ENCODE measurements at places on chromosomes 6 and 20. TPM values are rescaled to one million over a fixed set of nuclear protein-coding genes. Genes with fewer than 3 reads are reported as not detected.

Gene HLA-DRA
- 1.2 TPM for total RNA-seq

Gene SAPCD1
- total RNA-seq: 1.7 TPM

Gene C6orf58
- not detected for total RNA-seq

Gene TRIM40
- total RNA-seq: not detected

Gene CCND3
- 141 TPM for total RNA-seq

Gene ADGRF1
- 37.3 TPM for total RNA-seq

Gene ATAT1
- 22.2 TPM for total RNA-seq

Gene RAET1L
- total RNA-seq: not detected

Gene NUS1
- total RNA-seq: 7.4 TPM

Gene CST2
- not detected for total RNA-seq

Gene VPS16
- total RNA-seq: 42.4 TPM

Gene FAM83C
- not detected for total RNA-seq

Gene GOPC
- 23.0 TPM for total RNA-seq
